ENCODE measurements at places on chromosomes 3 and 15.

DNA sequence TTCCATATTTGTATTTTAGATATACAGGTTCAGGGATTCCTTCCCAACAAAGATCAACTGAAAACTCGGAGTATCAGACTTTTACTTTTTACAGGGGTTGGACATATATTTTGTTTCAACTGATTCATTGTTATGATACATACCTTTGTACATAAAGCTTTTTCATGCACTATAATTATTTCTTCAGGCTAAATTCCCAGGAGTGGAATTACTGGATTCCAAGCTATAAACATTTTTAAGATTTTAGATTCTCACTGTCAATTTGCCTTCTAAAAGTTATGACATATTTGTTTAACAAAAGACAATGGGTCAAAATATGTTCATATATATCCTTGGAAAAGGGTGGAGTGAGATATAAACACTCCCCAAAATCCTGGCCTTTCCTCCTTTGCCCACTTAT is 449.0 kb downstream of the PDCD6IP start:
- DNase-seq, result no peak

GRCh38 chr15:36498916-36499315 is 80.5 kb upstream of the CDIN1 start:
- DNase-seq, result no peak

DNA sequence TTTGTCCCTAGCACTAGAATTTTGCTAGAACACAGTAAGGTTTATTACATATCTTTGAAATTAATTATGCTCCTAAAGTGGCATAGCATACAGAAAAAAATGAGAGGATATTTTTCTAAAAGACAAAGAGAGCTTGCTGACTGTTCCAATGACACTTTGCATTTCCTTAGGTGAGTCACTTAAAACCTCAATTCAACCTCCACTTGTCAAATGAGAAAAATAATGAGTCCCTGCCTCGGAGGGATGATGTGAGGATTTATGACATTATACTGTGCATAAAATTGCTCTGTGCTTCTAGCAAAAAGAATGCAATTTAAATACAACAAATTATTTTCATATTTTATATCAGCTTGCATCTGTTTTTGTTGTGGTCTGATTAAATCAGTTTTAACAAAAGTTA is 1417.0 kb upstream of the ALCAM start:
- DNase-seq, result no peak

- no peak for DNase-seq
Observed at GRCh38 chr3:189871418-189871817, 240.2 kb downstream of the TP63 start.

GRCh38 chr3:38311476-38311875 is 29.4 kb downstream of the SLC22A14 start:
- DNase-seq, result no peak

- DNase-seq, result no peak
Observed at GRCh38 chr15:88812133-88812532, 8.9 kb downstream of the ACAN start.

DNA sequence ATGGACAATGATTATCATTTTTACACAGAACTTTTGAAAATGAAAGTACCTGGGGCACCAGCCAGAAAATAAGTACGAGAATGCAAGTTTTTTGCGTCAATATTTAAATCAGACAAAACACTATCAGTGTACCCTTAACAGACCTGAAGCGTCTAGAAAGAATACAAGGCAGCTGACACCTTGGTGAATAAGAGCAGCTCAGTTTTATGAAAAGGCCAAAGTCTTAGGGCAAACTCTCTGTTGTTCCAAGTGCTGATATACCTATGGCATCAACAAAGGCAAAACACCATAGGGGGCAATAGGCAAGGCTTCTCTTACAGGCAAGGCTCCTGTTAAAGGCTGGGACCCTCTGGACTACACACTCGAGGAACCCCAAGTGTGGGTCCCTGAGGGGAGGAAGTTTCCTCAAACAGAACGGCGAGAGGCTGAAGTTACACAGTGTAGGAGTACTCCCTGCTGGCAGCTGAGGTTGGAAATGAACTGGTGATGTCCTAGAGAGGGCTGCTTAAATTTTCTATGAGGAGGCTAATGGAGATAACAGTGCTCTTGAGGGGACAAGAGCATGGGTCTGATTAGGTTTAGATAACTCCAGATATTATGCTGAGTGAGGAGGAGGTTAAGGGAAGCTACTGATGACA is 291.0 kb downstream of the TIGIT start:
- no peak for DNase-seq

- DNase-seq, result no peak
Observed at GRCh38 chr15:70466895-70467529, 296.3 kb downstream of the UACA start.

DNA sequence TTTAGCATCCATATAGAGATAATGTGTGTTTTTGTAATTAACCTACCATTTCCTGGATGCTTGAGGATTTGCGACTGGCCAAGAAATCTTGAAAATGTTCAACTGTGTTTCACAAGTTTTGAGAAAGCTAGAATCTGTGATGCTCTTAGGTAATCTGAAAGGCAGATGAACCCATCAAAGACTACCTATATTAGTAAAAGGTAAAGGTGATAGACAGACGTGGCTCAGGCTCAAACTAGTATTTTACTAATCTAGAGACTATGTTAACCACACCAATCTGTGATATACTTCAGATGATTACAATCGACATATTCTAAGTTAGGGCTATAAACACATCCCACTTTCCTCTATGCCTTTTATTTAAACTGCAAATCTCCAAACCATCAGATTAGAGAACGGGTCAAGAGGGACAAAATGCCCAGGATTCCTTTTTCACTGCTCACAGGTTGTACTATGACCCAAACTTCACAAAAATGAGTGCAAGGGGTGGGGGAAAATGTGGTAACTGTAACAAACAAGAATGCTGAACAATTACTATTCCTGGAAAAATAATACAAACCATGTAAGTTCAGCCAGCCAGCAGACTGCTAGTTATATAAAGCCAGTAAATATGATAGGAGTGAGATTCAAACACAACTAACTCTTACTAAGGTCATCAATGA is 295.1 kb downstream of the FOXP1 start:
- no peak for DNase-seq

DNA sequence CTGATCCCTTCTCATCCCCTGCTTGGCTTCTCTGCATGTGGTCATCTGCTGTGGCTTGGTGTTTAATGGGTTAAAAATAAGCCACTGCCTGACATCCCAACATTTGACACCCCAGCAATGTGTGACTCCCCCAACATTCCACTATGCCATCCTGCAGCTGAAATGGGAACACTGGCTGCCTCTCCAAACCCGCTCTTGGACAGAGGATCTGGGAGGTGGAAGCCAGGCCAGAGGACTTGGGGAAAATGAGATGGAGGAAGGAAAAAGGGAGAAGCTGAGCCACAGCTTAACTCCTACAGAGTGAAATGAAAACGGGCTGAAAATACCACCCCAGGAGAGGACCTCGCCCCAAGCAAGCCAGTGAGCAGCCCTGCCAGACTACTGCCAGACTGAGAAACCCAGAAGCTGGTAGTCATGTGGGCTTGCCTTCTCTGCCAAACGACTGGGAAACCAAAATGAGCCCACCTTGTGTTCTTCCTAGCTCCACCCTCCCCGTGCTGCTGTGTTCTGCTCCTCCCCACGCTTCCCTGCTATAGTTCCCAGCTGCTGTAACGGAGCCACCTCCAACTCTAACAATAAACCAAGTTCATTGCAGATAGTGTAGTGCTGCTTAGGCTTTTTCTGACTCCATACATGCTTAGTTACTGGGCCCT is 13.7 kb downstream of the MAP1A start:
- no peak for DNase-seq

GRCh38 chr3:20232906-20233780 is 47.1 kb upstream of the SGO1 start:
- DNase-seq, result no peak

GRCh38 chr15:72845981-72846383 is 62.4 kb upstream of the ADPGK start:
- DNase-seq, result no peak

- no peak for DNase-seq
Observed at GRCh38 chr3:145188079-145188770, 972.8 kb downstream of the PLOD2 start.

DNA sequence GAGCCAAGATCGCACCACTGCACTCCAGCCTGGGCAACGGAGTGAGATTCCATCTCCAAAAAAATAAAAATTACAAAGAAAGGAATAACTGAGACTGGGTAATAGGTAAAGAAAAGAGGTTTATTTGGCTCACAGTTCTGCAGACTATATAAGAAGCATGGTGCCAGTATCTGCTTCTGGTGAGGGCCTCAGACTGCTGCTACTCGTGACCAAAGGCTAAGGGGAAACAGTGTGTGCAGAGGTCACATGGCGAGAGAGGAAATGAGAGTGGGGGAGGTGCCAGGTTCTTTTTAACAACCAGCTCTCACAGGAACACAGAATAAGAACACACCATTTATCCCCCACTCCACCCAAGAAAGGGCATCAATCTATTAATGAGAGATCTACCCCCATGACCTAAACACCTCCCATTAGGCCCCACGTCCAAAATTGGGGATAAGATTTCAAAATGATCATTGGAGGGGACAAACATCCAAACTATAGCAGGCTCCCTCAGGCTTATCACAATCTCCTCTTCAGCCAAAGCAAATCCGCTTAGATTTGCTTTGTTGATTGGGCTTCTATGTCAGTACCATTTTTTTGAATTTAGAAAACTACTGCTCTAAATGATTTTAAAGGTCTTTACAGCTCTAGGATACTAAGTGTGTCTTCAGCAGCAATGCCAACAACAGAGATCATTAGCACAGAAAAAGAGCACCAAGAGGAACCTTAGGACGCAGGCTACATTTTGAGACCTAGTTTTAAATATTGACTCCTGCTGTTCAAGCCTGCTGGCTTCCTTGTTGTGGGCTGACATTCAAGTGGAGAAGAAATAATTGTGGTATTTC is 84.2 kb upstream of the TBL1XR1 start:
- no peak for DNase-seq

DNA sequence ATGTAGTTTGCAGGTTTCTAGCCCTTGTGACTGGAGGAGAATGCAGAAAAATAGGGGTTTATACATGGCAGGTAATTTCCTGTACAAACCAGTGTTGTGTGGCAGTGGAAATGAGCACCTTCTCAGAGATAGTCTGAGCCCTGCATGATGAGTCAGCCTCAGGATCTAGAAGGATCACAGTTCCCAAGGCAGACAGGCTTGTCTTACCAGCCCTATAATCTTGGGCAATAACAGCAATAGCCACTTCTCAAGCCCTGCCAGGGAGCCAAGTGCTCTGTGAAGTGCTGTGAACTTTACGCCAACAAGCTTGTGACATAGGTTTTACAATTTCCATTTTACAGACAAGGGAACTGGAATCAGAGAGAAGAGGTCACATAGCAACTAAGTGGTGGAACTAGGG is 89.4 kb downstream of the CD47 start:
- no peak for DNase-seq

GRCh38 chr3:125585595-125586223 is 9.6 kb downstream of the OSBPL11 start:
- no peak for DNase-seq

Measured in stimulated activated CD4-positive, alpha-beta T cell treated with anti-CD3 and anti-CD28 coated beads, TNF-alpha, amount 100 ng/mL, for 1 hour (primary cell).